ENCODE measurements at places on chromosomes 4 and X.

- no peak for DNase-seq
These were observed 1869.7 kb downstream of the PCDH7 start for GRCh38 chr4:32589853-32590252.

GRCh38 chrX:56763556-56764152 is 34.6 kb downstream of the NBDY start:
- no peak for DNase-seq

DNA sequence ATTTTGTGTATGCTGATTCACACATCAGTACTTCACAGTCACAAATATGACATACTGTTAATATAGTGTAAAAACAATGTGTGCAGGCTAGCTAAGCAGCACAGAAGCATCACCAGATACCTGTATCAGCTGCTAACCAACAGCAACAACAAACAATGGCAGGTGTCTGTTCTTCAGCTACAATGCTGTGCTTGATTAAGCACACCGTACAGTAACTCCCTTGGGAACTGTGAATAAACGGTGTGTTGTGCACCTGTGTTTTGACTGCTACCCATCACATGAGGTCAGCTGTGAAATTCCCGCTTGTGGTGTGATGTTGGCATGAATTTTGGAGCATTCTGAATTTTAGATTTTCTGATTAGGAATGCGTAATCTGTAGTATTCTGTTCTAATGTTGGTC is 379.7 kb upstream of the FAT1 start:
- DNase-seq, result peak; percentile 18

DNA sequence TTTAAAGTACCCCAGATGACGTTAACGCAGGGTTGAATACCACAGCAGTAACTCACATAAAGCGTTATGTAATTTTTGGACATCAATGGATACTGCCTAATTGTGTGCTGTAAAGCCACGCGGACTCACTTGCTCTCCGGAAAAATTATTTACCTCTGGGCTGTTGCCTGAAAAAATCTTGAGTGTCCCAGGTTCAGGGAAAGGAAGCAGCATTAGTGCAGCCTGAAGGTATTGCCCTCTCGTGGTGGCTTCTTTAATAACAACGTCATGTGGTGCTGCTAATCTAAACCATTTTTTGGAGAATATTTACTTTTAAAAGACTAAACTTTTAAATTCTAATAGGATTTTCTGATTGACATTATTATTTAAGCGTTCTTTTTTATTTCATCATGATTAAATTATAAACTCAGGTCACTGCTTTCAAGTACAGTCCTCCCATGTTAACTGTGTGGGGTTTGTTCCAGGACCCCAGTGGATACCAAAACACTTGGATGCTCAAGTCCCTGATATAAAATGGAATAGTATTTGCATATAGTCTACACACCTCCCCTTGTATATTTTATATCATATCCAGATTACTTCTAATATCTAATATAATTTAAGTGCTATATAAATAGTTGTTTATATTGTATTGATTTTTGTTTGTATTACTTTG is 384.8 kb downstream of the FAM133A start:
- no peak for DNase-seq

Data from LHCN-M2 (cell line).